ENCODE measurements at places on chromosomes 13 and 19.
A peak's percentile ranks its signal among the peaks of the same experiment; 100 is the strongest.

DNA sequence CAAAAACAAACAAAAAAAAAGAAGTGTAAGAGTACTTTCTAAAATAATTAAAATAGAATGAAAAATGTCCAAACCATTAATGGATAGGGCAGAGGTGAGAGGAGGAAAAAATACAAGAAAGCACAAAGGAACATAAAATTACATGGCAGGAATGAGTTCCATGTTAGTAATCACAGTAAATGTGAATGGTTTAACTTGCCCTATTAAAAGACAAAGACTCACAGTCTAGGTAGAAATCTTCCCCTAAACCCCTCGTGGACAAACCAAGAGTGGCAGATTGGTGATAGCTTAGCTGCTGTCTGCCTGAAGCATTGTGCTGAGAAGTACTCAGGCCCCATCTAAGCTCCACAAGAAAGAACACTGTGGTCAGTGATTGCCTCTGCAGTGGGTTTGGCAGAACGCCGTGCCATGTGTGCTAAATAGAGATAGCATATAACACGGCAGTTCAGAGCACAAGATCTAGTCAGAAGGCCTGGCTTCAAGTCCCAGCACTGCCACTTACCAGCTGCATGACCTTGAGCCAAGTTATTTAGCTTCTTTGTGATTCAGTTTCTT lies 103.5 kb downstream of the DPF1 start:
- no peak for DNase-seq

GRCh38 chr19:11323601-11324078 lies 15.8 kb downstream of the RAB3D start:
- no peak for DNase-seq

DNA sequence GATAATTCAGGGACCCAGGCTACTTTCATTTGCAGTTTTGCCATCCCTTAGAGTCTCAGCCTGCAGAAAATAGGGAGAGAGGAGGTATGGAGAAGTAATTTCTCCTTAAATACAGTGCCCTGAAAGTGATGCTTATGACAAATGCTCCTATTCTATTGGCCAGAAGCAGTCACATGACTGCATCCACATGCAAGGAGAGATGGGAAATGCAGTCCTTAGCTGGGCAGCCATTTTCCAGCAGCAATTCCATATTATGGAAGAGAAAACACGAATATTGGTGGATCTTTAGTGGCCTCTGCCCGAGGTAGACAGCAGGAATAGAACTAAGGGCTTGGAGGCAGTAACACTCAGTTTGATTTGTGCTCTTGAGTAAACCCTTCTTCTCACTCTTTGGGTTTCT lies 39.4 kb downstream of the VAV1 start:
- DNase-seq: no peak

DNA sequence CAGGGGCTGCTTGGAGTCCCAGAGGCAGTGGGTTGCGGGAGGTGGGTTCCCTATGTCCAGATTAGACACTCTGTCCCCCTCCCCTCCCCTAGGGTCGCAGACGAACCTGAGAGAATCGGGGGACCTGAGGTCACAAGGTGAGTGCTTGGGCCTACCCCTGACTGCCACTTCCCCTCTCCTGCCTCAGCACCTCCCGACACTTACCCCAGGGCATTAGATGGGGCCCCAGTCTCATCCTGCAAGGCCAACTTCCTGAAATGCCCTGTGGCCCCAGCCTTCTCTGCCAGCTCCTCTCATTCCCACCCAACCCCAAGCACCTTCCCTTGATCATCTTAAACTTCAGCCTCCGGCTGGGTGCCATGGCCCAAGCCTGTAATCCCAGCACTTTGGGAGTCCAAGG lies 23.0 kb downstream of the CKM start:
- peak; percentile 67 for DNase-seq

GRCh38 chr13:112772929-112773328 lies 83.1 kb downstream of the ATP11A start:
- no peak for DNase-seq

GRCh38 chr13:65943708-65944107 lies 1286.4 kb downstream of the PCDH9 start:
- no peak for DNase-seq

DNA sequence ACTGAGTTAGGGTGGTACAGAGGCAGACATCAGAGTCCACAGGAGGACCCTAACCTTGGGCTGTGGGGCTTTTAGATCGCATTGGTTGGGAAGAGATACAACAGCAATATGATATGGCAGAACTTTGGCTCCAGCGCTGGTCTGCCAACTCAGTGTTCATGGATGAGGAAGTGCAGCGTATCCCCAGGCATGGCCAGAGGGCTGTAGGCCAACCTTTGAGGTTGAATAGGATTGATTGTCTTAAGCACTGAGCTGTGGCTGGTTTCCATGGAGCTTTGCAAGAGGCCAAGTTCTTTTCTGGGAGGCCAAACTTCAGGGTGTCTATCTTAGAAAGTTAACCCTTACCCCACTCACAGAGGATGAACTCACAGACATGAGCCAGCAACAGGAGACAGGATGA lies 144.1 kb upstream of the TMTC4 start:
- no peak for DNase-seq

Measured in HL-60 (cell line).